ENCODE measurements at places on chromosomes 11 and 22. TPM values are rescaled to one million over a fixed set of nuclear protein-coding genes. Genes with fewer than 3 reads are reported as not detected.

GRCh38 chr22:27625769-27626674 lies 175.5 kb downstream of the MN1 start:
- no peak for DNase-seq

GRCh38 chr11:8947230-8947943 lies 4.6 kb upstream of the ASCL3 start:
- no peak for DNase-seq

GRCh38 chr11:86374069-86374468 lies 618 bp upstream of the CCDC81 start:
- no peak for DNase-seq

DNA sequence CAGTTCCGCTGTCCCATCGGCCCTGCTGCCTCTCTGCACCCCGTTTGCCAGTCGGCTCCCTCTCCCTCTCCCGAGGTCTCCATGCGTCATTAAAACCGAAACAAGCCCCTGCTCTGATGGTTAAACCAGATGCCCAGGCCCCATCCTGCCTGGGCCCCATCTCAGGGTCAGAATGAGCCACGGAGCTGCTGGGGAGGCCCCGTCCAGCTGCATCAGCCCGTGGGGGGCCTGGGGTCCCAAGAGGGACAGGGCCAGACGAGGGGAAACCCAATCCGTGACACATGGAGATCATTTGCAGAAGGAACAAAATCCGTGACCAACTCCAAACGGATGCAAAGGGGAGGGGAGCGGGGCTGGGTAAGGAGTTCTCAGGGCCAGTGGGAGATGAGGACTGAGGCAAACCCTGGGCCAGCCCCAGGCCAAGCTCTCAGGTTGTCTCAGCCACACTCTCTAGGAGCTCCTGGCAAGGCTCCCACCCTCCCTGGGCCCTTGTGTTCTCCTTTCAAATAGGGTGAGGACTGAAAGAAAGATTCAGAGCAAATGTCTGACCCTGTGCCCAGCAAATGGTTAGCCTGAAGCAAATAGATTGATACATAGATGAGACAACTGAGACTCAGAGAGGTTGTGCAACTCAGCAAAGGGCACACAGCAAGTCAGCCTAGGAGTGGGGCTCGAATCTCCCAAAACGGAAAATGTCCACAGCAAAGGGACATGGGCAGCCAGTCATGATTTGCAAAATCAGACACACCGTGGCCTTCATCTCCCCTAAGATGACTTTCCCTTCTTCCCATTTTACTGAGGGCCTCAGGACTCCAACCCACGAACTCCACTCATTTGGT lies 162.1 kb downstream of the MN1 start:
- DNase-seq = no peak

DNA sequence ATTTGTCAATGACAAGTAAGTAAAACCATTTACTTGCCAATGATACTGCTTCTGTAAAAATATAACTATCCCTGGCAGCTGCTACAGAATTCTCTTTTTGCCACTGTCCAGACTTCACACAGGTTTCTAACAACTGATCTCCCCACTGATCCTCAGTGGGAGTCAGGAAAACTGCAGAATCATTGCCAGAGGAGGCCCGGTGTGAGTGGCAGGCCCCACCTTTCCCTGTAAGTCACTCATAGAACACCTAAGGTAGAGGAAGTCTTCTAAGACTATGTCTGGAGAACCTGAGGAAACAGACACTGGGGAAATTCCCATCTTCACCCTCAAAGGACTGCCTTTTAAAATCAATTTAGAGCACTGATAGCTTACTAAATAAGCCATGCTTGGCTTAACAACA lies 66.3 kb downstream of the ZC3H12C start:
- no peak for DNase-seq

DNA sequence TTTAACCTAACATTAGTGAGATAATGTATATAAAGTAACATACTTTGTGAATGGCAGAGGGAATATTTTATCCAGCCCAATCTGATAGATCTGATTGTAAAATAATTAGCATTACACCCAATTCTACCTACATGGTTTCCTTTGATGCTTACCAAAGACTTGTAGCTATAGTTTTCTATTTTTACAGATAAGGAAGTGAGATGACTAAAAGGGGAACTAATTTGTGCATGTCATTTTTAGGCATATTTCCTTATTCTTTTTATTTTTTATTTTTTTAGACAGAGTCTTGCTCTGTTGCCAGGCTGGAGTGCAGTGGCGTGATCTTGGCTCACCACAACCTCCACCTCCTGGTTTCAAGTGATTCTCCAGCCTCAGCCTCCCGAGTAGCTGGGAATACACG lies 793.7 kb upstream of the LRRC4C start:
- no peak for DNase-seq

AHNAK gene
- total RNA-seq = 771 TPM
